Naive B cell (primary cell): ENCODE measurements at places on chromosomes 6 and 20.

- DNase-seq = no peak
Observed at GRCh38 chr6:168808232-168808631, 367.2 kb downstream of the SMOC2 start.

DNA sequence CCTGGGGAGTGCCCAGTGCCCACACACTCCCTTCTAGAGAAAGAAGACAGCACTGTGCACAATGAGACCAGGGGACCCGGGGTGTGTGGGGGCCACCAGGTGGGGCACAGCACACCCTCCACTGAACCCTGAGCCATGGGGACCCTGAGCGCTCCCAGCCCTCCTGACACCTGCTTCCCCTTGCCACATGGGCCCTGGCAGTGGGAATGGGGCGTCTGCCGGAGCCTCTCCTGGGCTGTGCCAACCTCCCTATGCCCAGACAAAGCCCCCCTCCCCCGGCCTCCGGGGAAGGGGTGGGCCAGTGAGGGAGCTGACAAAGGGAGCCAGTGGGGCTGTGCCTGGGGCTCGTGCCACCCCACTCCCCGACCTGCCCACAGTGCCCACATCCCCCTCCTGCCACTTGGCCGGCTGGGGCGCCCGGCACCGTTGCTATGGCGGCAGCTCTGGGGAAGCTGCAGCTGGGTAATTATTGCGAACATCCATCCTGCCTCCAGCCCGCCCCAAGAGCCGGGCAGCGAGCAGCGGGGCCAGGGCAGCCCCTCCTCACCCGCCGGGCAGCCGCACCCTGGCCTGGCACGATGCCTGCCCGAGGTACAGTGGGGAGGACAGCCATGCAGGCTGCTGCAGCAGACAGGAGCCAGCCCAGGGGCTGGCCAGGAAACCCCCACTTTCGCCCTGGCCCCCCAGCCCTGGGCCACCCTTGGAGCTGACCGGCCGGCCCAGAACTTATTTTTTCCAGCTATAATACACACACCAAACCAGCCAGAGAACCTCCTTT lies 41.9 kb upstream of the NOL4L start:
- DNase-seq = peak; percentile 42

- DNase-seq = no peak
Observed at GRCh38 chr6:45979311-45979710, 36.3 kb downstream of the CLIC5 start.

GRCh38 chr20:22914291-22914690 lies 120.8 kb upstream of the SSTR4 start:
- DNase-seq = no peak

DNA sequence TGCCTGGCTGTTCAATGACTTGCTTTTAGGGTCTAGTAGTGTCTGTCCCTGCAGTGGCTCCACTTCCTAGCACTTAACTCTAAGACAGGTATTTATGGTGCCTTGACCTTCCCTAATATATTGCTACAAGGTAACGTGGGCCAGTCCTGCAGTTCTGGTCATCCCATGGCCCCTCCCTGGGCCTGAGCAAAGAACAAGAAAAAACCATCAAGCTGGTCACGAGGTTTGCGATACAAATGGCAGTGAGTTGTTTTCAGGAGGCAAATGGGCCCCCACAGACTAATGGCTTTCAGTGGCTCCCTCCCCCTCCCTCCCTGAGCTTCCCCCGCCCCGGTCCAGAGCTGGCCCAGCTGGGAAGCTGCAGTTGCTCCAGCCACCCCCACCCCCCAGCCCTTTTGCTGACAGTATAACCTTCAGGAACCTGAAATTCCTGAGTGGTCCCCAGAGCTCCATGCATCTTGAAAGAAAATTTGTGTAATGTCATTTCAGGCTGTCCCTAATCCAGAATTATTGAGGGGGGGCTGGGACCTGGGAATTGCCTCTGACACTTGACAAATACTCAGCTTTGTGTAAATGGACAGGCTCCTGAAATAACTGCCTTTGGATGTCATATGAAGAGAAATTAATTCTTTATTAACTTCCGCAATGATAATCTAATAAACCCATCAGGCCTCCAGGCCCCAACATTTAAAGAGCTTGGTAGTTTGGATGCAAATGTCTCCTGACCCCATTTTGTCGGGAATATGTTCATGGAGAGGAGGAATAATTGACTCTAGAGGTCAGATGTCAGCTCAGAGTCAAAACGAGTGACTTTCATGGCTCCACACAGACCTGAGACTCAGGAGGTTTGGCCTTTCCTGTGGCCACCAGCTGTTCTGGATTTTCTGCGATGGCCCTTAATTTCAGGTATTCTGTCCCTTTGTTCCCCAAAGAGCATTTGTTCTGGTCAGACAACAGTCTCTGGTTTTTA lies 153.2 kb upstream of the TOP1 start:
- DNase-seq = no peak

GRCh38 chr6:113120224-113120581 lies 736.9 kb upstream of the MARCKS start:
- no peak for DNase-seq

- no peak for DNase-seq
Observed at GRCh38 chr6:55758156-55758937, 117.0 kb downstream of the BMP5 start.

GRCh38 chr20:48986899-48987298 lies 59.2 kb upstream of the CSE1L start:
- DNase-seq = no peak

DNA sequence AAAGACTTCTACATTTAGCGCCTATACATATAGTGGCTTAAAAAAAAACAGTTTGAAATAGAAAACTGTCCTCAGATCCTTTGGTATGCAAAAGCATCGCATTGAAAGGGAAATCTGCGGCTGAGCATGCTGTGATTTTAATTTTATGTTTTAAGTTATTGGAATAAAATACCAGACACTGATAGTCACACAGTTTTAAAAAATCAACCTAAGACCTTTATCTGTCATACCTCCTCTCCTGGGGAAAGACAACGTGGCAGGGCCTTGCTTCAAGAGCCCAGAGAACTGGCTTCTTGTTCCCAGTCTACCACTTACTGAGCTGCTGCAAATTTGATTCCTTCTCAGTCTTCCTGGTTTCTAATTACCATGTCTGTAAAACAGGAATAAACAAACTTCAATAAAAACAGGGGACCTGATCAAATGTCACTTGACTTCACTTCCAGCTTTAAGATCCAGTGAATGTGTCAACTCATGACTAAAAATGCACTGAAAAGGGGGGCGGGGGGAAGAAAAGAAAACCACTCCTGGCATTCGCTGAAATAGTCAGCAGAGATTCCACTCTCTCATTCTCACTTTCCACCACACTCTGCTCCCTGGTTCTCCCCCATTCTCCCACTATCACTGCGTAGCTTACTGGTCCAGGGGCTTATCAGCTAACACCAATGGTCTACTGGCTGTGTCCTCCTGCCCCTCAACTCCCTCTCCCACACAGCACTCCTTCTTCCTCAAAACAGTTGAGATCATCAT lies 494.7 kb upstream of the MARCKS start:
- no peak for DNase-seq

GRCh38 chr20:57394121-57395082 lies 3.2 kb downstream of the RBM38 start:
- DNase-seq = no peak

DNA sequence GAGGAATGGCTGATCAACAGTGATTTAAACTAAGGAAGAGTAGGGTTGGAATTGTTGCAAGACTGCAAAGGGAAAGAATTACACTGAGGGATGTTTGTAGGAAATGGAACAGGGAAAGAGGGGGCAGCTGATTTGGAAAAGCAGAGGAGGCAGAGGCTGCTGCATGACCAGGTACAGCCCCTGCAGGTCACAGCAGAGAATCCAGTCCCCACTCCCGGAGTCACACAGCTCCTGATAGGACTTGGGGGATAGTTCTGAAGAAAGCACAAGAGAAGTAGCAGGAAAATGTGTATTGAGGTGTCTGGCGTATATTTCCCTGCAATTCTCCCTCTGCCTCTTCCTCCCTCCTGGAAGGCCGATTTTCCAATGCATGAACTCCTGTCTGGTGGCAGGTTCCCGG lies 92.5 kb upstream of the PDE10A start:
- no peak for DNase-seq

- no peak for DNase-seq
Observed at GRCh38 chr6:148839044-148839443, 92.2 kb downstream of the UST start.

DNA sequence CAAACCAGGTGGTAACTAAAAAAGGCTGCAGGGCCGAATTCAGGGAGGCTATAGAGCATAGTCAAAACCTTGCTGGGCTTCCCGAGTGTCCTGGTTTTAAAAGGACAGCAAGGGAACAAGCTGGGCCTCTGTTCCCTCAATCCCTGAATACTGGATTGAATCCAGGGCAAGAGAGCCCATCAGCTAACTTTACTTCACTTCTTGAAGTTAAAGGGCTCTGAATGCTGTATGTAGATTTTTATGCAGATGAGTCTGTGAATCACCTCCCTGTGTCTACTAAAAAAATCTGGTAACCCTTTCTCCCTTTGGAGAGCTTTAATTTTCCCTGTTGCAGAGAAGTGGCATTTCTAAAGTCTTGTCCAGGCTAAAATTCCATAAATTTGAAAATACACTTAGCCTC lies 29.5 kb downstream of the LYRM4 start:
- DNase-seq = no peak

- DNase-seq = peak; percentile 16
Observed at GRCh38 chr20:15922556-15922955, 650.7 kb downstream of the KIF16B start.

GRCh38 chr6:37748118-37748517 lies 50.4 kb upstream of the MDGA1 start:
- no peak for DNase-seq

DNA sequence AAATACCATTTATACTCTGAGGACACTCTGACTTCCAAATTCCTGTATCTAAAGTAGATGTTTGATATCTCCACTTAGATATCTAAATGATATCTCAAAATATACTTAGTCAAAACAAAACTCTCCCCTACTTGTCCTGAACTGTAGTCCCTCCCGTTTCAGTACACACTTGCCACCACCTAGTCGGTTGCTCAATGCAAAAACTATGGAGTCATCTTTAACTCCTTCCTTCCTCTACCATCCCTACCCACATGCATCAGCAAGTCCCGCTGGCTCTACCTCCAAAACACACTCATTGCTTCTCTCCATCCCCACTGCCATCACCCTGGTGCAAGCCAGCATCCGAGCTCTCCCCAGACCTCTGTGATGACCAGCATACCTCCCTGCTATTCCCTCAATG lies 13.2 kb downstream of the STX7 start:
- DNase-seq = no peak

- DNase-seq = no peak
Observed at GRCh38 chr6:95543798-95544197, 33.5 kb upstream of the MANEA start.

- DNase-seq = no peak
Observed at GRCh38 chr6:160276126-160276525, 17.5 kb upstream of the SLC22A2 start.
